ENCODE measurements at places on chromosomes 2 and 18.

DNA sequence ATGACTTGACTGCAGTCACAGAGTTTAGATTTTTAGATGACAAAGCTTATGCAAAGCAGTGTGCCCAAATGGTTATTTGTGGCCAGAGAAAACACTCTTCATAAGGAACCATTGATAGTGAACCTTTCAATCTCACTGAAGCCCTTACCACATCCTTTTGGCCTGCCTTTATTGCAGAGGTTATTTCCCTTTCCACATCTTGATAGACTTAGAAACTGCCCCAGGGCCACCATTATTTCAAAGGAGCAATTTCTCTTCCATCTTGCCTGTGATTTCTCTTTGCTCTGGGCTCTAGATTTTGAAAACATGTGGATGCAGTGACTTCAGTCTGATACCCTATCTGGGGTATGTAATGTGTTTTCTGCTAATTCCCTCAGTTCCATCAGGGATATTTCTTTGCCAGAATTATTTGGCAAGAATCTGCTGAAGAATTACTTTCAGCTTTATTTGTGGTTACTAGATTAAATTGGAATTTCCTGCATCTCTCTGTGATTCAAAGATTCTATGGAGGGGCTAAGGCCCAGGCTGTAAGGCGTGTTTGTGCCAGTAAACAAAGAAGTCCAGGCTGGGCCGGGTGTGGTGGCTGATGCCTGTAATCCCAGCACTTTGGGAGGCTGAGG lies 51.0 kb downstream of the MOGAT1 start:
- no peak for DNase-seq

GRCh38 chr2:16034151-16034974 lies 94.0 kb downstream of the MYCN start:
- no peak for DNase-seq

DNA sequence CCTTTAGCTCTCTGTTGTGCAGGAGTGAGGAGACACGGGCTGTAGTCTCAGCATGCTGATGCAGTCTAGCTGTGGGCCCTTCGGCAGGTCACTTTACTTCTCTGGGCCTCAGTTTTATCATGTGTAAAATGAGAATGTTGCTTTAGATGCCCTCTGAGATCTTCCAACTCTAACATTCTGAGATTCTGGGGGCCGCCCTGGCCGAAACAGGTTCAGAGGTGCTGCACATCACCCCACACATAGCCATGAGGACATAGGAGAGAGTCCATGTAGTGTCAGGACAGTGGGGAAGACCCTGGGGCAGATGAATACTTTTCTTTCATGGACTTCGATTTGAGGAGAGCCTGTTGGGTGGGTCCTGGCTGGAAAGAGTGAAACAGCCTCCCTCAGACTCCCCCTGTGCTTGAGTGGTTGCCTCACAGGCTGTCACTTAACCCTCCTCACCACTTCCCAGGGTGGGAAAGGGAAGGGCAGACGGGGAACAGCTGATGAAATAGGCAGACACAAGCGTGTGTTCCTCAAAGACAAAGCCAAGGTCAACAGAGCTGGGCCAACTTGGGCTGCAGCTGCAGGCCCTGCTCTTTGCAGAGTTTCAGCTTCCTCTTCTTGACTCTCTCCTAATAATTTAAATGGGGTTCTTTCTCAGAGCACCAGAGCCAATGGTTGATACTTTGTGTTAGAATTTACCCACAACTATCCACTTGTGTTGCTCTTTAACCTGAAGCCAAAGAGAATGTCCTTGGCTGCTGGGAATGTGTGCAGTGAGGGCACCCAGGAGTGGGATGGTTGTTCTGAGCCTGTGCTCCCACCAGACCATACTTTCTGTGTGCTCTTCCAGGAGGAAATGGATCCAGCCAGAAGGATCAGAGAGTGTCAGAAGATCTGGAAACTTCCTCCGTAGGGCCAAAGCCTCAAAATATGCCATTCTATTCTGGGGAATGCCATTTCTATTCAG lies 14.7 kb upstream of the MRPL33 start:
- no peak for DNase-seq

GRCh38 chr18:39799006-39799405 lies 2156.0 kb upstream of the PIK3C3 start:
- DNase-seq: no peak

DNA sequence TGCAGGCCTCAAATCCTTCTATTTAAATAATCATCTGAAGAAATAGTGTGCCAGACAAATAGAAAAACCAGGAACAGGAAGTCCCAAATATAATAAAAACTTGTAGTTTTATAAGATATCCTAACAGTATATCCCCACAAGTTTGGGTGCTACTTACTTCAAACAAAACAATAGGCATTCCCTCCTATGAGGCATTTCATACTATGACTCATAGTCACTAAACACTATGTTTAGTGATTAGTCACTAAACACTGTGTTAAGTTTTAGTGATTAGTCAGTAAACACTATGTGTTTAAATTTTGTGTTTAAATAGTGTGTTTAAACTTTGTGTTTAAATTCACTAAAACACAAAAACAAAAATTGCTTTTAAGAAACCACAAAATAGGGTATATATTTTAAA lies 407.0 kb upstream of the CDH19 start:
- DNase-seq: no peak

DNA sequence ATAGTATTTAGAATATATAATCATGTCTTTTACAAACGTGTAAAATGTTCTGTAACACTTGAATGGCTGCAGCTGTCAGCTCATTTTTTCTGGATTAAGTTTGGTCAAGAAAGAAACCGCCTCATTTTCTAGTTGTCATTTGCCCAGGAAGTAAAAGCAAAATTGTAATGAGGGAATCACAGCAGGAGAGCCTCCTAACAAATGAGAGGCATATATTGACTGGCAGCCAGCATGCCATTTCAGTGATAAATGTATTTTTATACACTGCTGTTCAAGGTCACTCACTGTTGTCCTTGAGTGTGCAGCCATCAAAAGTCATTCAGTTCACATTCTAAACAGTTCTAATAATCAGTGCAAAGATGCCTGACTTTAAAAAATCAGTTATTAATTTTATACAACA lies 144.3 kb upstream of the BOD1L2 start:
- no peak for DNase-seq
